ENCODE measurements at places on chromosomes 3 and 15.
A peak's percentile ranks its signal among the peaks of the same experiment; 100 is the strongest.

DNA sequence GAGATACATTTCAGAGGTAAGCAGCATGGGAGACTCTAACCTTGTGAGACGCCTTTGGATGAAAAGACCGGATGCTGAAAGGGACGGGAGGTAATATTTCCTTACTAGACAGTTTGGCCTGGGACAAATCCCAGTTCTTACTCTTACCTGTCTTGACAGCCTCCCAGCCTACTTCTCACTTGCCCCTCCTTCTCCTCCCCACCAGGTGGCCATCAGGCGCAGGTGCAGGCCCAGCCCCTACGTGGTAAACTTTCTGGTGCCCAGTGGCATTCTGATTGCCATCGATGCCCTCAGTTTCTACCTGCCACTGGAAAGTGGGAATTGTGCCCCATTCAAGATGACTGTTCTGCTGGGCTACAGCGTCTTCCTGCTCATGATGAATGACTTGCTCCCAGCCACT is 6.3 kb downstream of the HTR3D start:
- DNase-seq = no peak

GRCh38 chr3:38348903-38349302 is 2.3 kb downstream of the XYLB start:
- no peak for DNase-seq

- no peak for DNase-seq
Measured at GRCh38 chr3:178205740-178206139, 330.5 kb upstream of the KCNMB2 start.

DNA sequence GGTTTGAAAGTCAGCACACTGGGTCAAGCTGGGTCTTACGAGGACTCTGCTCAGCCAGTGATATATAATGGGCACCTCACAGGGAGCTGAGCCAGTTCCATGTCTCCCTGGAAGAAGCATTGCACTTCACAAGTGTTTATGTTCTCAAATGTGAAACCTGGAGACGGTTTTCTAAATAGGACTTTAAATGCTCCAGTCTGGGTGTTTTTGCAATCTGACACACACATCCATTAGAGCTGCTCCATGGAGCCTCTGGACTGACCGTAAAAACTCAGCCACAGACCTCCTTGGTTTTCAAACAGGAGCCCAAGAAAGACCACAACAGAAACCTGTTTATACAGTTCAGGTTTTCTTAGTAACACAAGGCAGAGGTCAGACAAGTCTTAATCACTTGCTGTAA is 201.3 kb upstream of the LRIG1 start:
- DNase-seq = no peak

DNA sequence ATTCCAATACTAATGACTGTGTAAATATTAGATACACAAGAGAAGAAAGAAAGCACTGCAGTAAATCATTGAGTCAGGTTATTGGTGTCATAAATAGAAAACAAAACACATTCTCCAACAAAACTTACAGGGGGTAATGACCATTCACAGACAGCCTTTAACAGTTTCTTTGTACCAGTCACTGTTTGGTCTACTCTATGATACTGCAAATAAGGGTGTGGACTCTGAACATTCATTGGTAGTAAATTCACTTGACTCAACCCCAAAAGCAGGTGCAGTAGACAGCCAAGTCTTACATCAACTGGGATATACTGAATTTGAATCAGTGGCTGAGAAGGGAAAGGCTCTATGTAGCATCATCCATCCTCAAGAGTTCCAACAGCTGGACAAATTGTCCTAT is 463.5 kb downstream of the FOXP1 start:
- no peak for DNase-seq

- DNase-seq = no peak
Measured at GRCh38 chr3:10930666-10931040, 61.9 kb upstream of the SLC6A1 start.

- no peak for DNase-seq
Measured at GRCh38 chr3:44764248-44764647, 2.7 kb downstream of the KIF15 start.

- no peak for DNase-seq
Measured at GRCh38 chr15:74385733-74386132, 18.3 kb upstream of the CYP11A1 start.

DNA sequence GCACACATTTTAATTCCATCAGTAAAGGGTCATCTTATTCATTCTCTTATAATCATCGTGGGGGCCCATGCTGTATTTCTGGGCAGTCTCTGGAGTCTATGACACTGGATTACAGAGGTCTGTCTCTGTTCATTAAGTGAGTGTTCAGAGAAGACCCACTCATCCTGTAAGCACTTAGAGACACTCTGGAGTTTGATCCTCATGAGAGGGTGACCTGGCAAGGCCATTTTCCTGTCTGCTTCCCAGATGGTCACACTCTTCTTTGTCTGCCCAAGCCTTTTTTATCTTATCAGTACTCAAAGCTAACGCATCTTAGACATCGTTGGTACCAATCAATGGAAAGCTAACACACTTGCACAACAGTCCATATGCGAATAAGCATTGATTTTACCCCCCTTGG is 333.1 kb downstream of the RORA start:
- DNase-seq = no peak

DNA sequence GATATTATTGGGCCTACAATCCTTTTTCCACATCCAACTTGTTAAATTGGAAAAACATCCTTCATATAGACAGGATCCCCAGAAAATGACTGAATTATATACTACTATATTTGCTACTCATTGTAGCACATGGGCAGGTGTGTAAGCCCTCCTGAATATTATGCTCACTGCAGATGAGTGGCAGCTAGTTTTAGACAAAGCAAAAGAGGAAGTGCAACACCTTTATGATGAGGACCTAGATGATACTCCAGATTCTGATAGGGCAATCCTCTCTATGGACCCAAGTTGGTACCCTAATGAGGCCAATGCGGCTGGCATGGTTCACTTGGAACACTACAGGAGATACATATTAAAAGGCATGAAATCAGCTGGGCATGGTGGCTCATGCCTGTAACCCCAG is 119.1 kb upstream of the PLCL2 start:
- no peak for DNase-seq

GRCh38 chr3:187987924-187988323 is 166.0 kb upstream of the LPP start:
- no peak for DNase-seq

- DNase-seq = no peak
Measured at GRCh38 chr3:157116017-157116416, 43.9 kb downstream of the CCNL1 start.

DNA sequence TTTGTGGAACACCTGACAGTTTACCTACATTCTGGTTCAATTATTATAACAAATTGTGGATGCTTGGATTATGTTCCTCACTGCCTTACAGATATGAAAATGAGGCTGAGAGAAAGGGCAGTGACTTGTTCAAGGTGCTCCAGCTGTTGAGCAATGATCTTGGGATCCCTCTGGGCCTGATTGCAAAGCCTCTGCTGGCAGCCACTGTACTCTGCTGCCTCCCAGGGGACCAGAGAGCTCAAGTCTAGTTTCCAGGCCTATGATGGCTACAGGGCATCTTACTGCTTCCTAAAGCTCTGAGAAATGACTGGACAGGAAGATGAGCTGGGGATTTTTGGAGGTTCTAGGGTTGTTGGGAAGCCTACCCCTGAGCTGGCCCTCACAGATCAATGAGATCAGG is 2.3 kb upstream of the SHC4 start:
- no peak for DNase-seq

- DNase-seq = no peak
Measured at GRCh38 chr3:128548426-128549282, 55.7 kb upstream of the GATA2 start.

DNA sequence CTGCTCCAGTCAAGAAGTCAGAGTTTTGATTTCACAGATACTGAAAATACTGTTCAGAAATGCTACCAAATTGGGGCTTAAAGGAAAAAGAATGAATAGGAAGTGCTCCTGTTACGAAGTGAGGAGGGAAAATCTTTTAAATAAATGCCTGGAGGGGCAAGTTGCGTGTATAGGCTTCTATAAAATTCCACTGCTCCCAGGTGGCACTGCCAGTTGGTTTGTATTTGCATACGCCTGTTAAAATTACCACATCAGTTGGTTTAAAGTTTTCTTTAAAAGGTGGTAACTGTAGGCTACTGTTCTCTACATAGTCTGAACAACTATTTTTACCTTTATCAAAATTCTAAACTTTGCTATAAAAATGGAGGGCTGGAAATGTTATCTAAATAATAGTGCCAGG is 123.5 kb downstream of the DLG1 start:
- no peak for DNase-seq

DNA sequence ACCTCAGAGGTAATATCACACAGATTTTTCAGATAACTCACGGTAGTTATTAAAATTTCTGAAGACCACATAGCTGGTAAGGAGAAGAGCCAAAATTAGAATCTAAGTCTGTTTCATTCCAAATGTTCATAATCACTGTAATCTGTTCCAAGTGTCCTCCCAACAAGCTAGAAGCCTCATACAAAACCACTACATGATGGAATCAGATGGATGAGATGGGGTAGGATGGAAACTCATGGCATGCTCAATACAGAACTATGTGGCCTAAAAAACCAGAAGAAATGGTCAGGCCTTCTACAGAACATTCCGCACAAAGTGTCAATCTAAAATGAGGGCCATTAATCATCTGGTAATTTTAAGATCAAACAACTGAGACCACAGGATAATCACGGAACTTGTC is 91.8 kb downstream of the THBS1 start:
- DNase-seq = no peak

GRCh38 chr15:90539789-90540188 is 10.1 kb downstream of the CRTC3 start:
- no peak for DNase-seq

DNA sequence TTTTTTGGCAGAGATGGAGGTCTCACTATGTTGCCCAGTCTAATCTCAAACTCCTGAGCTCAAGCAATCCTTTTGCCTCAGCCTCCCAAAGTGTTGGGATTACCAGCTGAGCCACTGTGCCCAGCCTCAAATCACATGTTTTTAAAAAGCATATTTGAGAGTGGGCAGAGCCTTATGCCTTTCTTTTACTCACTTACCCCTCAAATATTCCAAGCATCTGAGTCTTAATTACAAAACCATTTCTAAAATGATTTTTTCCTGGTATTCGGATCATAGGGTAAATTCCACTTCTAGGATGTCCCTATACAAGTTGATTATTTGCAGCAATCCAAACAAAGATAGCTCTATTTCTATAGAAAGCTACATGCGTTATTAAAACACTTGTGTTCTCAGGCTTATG is 106.1 kb downstream of the RFTN1 start:
- no peak for DNase-seq

DNA sequence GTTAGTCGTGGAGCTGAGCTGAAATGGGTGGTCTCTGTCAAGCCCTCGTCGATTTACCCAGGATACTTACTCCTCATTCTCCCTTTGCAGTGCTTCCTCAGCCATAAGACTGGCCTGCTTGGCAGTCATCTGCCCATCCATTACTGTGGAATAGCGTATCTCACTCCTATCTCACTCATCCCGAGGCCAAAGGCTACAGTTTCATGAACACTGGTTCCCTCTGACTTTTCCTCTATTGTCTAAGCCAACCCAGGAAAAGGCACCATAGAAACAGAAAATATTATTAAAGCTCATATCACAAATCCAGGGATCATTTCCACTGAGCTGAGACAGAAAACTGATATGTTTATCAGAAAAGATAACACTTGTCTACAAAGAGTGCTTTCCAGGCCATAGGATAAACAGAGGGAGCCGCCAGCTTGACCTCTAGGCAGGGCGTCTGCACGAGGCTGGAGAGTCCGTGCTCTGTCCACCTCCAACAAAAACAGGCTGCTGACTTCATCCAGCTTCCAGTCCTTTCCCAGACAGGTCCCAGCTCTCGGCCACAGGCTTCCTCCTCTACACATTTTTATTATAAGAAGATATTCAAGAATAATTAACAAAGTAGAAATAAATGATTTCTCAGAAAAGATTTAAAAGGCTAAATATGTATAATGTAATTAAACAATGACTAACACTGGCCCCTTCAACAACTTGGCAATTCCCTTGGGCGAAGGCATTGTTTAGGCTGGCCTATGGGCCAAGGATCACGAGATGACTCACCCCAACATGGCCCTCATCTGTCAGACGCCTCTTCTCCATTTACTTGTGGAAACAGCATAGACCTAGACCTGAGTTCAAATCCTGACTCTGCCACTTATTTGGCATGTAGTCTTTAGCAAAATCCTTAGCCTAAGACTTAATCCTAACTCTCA is 27.4 kb upstream of the BOC start:
- no peak for DNase-seq

- no peak for DNase-seq
Measured at GRCh38 chr3:100893590-100893989, 99.6 kb downstream of the ABI3BP start.

GRCh38 chr3:141239511-141240281 is 8.1 kb downstream of the PXYLP1 start:
- peak; percentile 70 for DNase-seq

DNA sequence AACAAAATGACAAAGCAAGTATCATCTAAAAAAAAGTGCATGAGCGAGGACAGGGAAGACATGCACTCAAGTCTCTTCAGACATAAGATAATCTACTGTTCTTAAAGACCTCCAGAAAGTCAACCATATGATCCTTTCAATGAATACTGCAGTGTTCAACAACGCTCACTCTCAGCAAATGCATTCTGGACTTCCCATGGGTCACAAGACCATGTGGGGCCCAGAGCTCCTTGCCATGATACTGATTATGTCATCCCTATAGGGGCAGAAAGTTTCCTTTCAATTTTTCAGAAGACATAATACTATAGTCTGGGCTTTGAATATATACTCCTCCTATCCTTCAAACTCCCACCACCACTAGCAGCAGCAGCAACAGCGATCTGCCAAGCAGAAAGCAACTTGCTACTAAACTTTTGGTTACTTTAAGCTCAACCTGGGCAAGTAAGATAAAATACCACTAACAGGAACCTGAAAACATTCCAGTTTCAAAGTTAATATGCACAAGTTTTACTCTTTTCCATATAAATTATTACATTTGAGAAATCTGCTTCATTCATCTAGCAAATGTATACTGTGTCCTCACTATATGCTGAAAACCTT is 143.5 kb downstream of the ADAM10 start:
- no peak for DNase-seq

GRCh38 chr3:50473768-50474167 is 29.7 kb downstream of the CACNA2D2 start:
- no peak for DNase-seq

- DNase-seq = no peak
Measured at GRCh38 chr3:141485641-141486495, 959 bp upstream of the RASA2 start.

- no peak for DNase-seq
Measured at GRCh38 chr3:81910244-81910852, 148.9 kb upstream of the GBE1 start.

- DNase-seq = no peak
Measured at GRCh38 chr15:65336493-65337435, 32.3 kb downstream of the RNU5B-1 start.

- no peak for DNase-seq
Measured at GRCh38 chr15:65258375-65259262, 28.1 kb downstream of the PARP16 start.
